CD4-positive, alpha-beta T cell (primary cell): ENCODE measurements at places on chromosomes 16 and 17. TPM values are rescaled to one million over a fixed set of nuclear protein-coding genes. Genes with fewer than 3 reads are reported as not detected.

DNA sequence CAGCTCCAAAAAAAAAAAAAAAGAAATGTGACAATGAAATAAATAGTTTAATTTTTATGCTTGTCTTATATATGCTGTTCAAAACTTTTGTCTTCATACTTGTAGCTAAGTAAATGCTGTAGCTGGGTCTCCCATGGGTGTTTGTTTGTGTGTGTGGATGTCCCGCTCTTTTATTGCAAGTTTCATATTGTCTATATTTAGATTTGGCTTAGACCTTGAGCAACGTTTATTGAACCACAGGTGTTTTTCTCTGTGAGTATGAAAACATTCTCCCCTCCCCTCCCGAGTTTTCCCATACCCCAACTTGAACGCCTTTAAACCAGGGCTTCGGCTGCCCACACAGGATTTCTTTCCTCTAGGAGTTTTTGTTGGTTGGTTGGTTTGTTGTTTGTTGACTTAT is 45.2 kb downstream of the MFSD11 start:
- H3K27ac ChIP-seq = no peak overlapping the region
- DNase-seq = no peak
- H3K27me3 ChIP-seq = no peaks in the 10 kb centered on the region

- H3K4me3 ChIP-seq = no peak overlapping the region
- H3K27me3 ChIP-seq = no peaks in the 10 kb centered on the region
- no peak overlapping the region for H3K27ac ChIP-seq
- H3K36me3 ChIP-seq = no peaks in the 10 kb centered on the region
- DNase-seq = no peak
- H3K4me1 ChIP-seq = no peaks in the 10 kb centered on the region
Observed at GRCh38 chr16:72835086-72835485, 212.8 kb downstream of the ZFHX3 start.

DNA sequence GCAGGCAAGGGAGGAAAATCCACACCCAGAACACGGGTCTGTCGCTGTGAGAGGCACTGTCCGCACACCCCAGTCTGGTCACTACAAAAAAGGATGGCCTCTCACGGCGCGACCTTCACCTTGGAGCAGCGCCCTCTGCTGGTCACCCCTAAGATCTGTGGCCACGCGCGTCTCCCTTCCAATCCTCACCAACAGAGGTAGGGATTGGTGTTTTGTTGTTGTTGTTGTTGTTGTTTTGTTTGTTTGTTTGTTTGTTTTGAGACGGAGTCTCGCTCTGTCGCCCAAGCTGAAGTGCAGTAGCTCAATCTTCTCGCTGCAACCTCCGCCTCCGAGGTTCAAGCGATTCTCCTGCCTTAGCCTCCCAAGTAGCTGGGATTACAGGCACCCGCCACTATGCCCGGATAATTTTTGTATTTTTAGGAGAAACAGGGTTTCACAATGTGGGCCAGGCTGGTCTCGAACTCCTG is 15.0 kb upstream of the C17orf58 start:
- peak; percentile 76 for DNase-seq
- H3K36me3 ChIP-seq = no peaks in the 10 kb centered on the region
- peaks cover 8% of the 10 kb centered on the region for H3K4me1 ChIP-seq
- H3K4me3 ChIP-seq = peak overlapping the region; percentile 30
- no peaks in the 10 kb centered on the region for H3K27me3 ChIP-seq

DNA sequence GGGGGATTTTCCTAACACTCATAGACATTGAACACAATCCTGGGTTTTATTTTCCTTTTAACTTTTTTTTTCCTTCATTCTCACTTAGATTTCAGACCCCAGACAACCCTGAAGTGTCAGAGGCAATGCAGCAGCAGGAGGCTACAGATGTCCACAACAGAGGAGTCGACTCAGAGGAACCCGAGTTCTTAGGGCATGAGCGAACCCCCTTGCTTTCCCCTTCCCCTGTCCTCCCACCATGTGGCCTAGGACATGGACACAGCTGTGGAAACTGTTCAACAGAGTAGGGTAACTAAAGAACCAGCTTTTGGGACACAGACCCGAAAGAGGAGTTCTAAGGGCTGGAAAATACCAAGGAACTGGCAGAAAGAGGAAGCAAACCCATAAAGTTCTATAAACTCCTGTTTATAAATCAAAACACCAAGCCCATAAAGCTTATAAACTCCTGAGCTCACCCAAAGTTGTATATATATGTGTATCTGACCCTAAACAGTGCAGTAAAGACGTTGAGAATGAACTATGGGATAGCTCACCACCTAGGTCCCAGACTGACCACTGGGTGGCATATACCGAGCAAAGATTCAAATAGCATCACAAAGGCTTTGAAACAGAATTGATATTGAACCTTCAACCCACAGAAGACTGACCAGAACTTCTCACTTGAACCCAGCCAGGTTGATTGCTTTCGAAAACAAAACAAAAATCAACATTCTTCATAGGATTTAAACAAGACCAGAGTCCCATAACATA is 33.9 kb downstream of the CMTM4 start:
- no peak overlapping the region for H3K27ac ChIP-seq
- no peaks in the 10 kb centered on the region for H3K27me3 ChIP-seq
- H3K4me1 ChIP-seq = no peaks in the 10 kb centered on the region
- no peaks in the 10 kb centered on the region for H3K36me3 ChIP-seq
- H3K4me3 ChIP-seq = no peak overlapping the region

GRCh38 chr16:53261276-53261675 is 173.0 kb upstream of the RBL2 start:
- no peaks in the 10 kb centered on the region for H3K27me3 ChIP-seq
- peaks cover 19% of the 10 kb centered on the region for H3K36me3 ChIP-seq
- no peak for DNase-seq

- DNase-seq = no peak
- H3K4me3 ChIP-seq = peak overlapping the region; percentile 96
- H3K36me3 ChIP-seq = peaks cover 13% of the 10 kb centered on the region
- H3K4me1 ChIP-seq = peaks cover 22% of the 10 kb centered on the region
Observed at GRCh38 chr16:86554599-86554916, 477 bp downstream of the MTHFSD start.

DNA sequence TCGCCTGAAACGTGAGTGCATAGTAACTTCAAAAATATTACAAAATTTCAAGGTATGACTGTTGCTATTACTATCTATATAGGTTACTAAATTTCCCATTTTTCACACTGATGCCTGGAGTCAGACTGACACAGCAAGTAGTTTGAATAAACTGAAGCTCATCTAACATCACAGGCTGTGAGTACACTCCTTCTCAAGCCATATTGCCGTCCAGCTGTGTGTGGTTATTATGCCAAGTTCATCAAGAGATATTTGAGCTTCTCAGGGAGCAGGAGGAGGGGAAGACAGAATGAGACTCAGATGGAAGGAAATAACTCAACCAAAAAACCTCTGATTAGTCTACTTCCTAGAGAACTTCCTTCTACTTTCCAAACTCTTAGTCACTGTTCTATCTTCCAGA is 473.9 kb downstream of the TOX3 start:
- DNase-seq = no peak
- no peak overlapping the region for H3K4me3 ChIP-seq
- no peaks in the 10 kb centered on the region for H3K4me1 ChIP-seq
- no peaks in the 10 kb centered on the region for H3K27me3 ChIP-seq
- no peaks in the 10 kb centered on the region for H3K36me3 ChIP-seq

DNA sequence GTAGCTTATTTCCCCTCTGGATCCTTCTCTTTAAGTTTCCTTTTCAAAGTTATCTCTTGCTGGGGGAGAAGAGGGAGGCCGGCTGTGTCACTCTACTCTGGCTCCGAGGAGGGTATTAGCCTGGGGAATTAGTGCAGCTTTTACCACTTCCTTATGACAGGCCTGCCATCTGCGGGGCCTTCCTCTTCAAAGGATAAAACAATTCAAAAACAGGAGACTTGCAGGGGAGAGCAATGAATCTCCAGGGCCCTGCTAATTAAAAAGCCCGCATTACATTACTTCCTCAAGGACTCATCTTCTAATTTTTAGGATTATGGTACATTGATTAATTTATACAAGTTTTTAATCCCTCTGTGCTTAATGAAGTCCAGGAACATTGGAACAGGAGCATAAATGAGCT is 190.9 kb upstream of the CDH5 start:
- H3K27ac ChIP-seq = no peak overlapping the region
- no peak for DNase-seq
- H3K36me3 ChIP-seq = no peaks in the 10 kb centered on the region

DNA sequence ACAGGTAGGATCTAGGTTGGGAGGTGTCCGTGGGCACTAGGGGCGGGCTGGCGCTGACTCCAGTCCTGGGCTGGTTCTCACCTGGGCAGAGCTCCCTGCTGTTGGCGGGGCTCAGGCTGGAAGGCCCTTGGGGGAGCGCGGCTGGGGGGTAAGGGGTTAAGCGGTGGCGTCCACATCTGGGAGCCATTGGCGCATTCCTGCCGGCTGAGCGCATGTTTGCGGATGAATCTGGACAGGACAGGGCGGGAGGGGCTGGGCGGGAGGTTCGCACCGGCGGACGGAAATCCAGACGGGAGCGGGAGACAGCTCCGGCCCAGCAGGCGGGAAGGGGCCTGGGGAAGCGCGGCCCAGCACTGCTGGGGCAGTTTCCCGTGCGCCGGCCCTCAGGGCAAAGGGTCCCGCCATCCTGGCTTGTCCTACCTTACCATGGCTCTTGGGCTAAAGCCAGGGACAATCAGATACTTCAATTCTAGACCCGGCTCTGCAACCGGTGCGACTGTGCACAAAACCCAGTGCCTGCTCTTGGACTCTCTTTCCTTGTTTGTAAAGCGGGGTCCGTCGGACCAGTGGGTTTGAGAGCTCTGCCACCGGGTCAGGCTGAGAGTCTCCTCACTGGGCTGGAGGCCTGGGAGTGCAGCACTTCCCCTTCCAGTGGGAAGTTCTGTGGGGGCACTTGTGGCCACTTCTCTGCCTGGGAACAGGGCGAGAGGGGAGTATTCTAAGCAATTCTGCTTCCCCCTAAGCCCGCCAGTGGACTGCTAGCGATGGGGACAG is 7.8 kb downstream of the RARA start:
- no peak overlapping the region for H3K4me3 ChIP-seq
- no peak overlapping the region for H3K27ac ChIP-seq
- no peak for DNase-seq
- no peaks in the 10 kb centered on the region for H3K27me3 ChIP-seq
- H3K4me1 ChIP-seq = peaks cover 82% of the 10 kb centered on the region
- H3K36me3 ChIP-seq = no peaks in the 10 kb centered on the region

DNA sequence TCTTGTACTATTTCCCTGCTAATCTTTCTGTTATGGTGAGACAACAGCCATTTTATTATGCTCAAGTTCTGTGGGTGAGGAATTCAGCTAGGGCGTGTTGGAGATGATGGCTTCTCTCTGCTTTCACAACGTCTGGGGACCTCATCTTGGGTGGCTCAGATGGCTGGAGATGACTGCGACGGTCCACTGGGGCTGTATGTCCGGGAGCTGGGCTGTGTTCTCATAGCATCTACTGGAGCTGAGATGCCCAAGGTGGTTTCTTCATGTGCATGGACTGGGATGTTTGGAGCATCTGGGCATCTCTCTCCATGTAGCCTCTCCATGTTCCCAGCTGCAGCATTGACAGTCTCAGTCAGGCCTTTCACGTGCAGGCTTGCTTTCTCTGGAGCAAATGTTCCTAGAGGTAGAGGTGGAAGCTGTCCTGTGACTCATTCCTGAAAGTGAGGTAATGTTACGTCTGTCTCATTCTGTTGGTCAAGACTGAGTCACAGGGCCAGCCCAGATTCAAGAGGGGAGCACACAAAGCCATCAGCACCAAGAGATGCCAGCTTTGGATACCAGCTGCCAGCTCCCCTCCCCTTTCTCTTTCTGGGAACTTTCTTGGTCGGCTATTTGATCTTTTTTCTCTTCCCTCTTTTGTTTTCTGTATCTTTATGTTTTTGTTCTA is 96.2 kb downstream of the RAP1GAP2 start:
- DNase-seq = peak; percentile 31
- H3K27ac ChIP-seq = no peak overlapping the region
- H3K36me3 ChIP-seq = peaks cover 23% of the 10 kb centered on the region
- H3K27me3 ChIP-seq = no peaks in the 10 kb centered on the region
- no peaks in the 10 kb centered on the region for H3K4me1 ChIP-seq

- H3K27ac ChIP-seq = no peak overlapping the region
- H3K4me3 ChIP-seq = no peak overlapping the region
- H3K4me1 ChIP-seq = no peaks in the 10 kb centered on the region
- no peak for DNase-seq
- no peaks in the 10 kb centered on the region for H3K27me3 ChIP-seq
- H3K36me3 ChIP-seq = peaks cover 7% of the 10 kb centered on the region
Observed at GRCh38 chr17:50080827-50081226, 14.3 kb upstream of the PDK2 start.

GRCh38 chr17:29216856-29217255 is 29.8 kb upstream of the CRYBA1 start:
- peaks cover 8% of the 10 kb centered on the region for H3K4me1 ChIP-seq
- H3K27ac ChIP-seq = no peak overlapping the region
- H3K27me3 ChIP-seq = no peaks in the 10 kb centered on the region
- no peaks in the 10 kb centered on the region for H3K36me3 ChIP-seq
- no peak for DNase-seq

GRCh38 chr16:240559-240958 is 5.9 kb downstream of the FAM234A start:
- DNase-seq = no peak
- no peaks in the 10 kb centered on the region for H3K36me3 ChIP-seq
- H3K4me3 ChIP-seq = no peak overlapping the region
- no peak overlapping the region for H3K27ac ChIP-seq

DNA sequence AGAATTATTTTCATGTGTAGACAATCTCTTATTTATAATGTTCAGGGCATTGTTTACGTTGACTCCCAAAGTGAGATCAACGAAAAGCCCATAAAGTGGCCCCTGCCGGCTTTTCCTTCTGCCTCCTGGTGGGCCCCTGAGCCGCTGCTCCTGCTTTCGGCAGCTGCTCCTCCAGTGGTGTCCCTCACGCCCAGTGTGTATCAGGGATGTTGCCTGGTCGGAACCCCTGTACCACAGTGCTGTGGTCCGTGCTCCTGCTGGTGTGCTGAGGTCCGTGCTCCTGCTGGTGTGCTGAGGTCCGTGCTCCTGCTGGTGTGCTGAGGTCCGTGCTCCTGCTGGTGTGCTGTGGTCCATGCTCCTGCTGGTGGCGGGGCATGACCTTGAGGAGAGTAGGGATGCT is 107.6 kb downstream of the BANP start:
- no peak overlapping the region for H3K27ac ChIP-seq
- peaks cover 50% of the 10 kb centered on the region for H3K36me3 ChIP-seq
- H3K27me3 ChIP-seq = no peaks in the 10 kb centered on the region
- H3K4me1 ChIP-seq = no peaks in the 10 kb centered on the region

Gene TMEM170A
- 37.8 TPM for total RNA-seq

Gene NPIPB6
- 2.3 TPM for total RNA-seq

Gene ITPRIPL2
- total RNA-seq = 0.31 TPM

Gene ZFP3
- total RNA-seq = 2.4 TPM

Gene DNAJA2
- 81.4 TPM for total RNA-seq

Gene TNFSF12
- total RNA-seq = 17.0 TPM

Gene CCL16
- total RNA-seq = not detected

Gene GNGT2
- 2.4 TPM for total RNA-seq
